ENCODE measurements at places on chromosomes 7 and 10. TPM values are rescaled to one million over a fixed set of nuclear protein-coding genes. Genes with fewer than 3 reads are reported as not detected.

The EXOC6 gene
- total RNA-seq, result 13.1 TPM

DNA sequence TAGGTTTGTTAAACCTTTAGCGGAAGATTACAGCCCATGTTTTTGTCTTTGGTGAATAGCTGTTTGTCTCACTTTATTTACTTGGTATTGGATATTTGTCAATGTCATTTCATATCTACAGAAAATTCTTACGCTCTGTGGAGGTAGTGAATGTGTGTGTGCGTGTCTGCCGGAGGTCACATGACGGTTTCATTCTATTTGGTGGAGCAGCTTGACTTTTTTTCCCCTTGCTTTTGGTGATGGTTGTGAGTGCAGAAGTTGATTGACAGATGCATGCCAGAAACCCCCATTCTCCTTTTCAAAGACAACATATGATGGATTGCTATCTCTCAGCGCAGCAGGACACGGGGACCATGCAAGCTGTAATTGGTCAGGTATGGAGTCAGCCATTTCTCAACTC is at the start of gene POU6F2:
Gene POU6F2 (plus strand): TSS at position 225 of the 400 bp plus-strand sequence. CDS start 45 bp downstream, at position 270.
- H3K4me1 ChIP-seq, result no peaks in the 10 kb centered on the region
- H3K36me3 ChIP-seq, result no peaks in the 10 kb centered on the region
- no peak within 1 kb of the TSS for H3K27ac ChIP-seq
- no peak within 1 kb of the TSS for H3K4me3 ChIP-seq

DNA sequence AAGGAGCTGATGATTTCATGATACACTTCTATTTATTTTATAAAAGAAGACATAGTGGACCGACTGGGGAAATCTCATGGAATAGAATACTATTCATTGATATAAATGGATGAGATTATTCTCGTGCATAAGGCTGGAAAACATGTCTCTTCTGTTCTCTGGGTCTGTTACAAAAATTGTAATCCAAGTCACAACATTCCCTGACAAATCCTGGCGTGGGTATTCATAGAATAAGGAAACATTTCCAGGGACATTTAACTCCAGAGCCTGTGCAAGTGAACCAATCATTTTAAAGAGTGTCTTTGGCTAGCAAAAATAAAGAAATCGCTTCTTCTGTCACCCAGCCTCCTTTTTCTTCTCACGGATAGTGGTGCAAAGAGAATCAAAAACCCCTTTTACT is 1148.5 kb upstream of the AUTS2 start:
- no peaks in the 10 kb centered on the region for H3K4me1 ChIP-seq
- no peak overlapping the region for H3K27ac ChIP-seq
- H3K4me3 ChIP-seq, result no peak overlapping the region
- H3K36me3 ChIP-seq, result no peaks in the 10 kb centered on the region
- no peak for DNase-seq

The THNSL1 gene
- 8.7 TPM for total RNA-seq

The SPAM1 gene
- total RNA-seq, result 0.67 TPM

The ORC5 gene
- total RNA-seq, result 23.8 TPM

DNA sequence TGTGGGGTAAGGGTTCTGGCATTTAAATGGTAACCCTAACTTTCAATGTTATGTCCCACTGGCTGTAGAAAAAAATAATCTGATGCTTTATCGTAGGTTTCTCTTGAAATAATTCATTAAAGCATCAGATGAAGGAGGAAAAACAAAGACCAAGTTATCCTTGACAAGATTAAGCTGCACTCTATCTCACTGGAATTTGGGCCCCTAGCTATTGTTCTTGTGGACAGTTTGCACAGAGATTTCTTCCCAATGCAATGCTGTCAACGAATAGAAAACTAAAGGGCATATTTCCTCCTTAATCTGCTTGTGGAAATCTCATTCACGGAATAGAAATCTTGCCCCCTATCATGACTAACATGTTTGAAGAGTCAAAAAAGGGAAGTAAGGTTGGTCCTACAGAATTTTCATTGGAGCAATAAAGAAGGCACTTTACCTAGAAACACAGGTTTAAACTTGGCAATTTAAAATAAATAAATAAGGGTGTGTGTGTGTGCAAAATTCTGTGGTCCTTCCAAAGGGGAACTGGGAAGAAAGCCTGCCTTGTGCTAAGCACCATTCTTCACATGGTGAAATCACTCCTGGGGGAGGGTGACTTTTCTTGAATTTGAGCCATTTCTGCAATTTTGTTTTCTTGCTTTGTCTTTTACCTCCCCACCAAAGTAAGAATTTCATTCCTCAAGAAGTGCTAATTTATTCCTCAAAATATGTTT is 242.8 kb downstream of the GLI3 start:
- H3K27ac ChIP-seq, result no peak overlapping the region
- DNase-seq, result no peak
- no peaks in the 10 kb centered on the region for H3K4me1 ChIP-seq
- no peak overlapping the region for H3K4me3 ChIP-seq

GRCh38 chr7:151245360-151246101 is 3.0 kb downstream of the SMARCD3 start:
- DNase-seq, result peak; percentile 86
- H3K4me1 ChIP-seq, result peaks cover 23% of the 10 kb centered on the region
- peaks cover 25% of the 10 kb centered on the region for H3K36me3 ChIP-seq
- no peak overlapping the region for H3K27ac ChIP-seq
- H3K27me3 ChIP-seq, result no peaks in the 10 kb centered on the region
- no peak overlapping the region for H3K4me3 ChIP-seq

The MNX1 gene
- total RNA-seq, result 21.6 TPM

GRCh38 chr7:149616898-149617297 is 119.3 kb upstream of the ZNF746 start:
- no peak overlapping the region for H3K27ac ChIP-seq
- H3K36me3 ChIP-seq, result peaks cover 74% of the 10 kb centered on the region
- DNase-seq, result no peak
- no peak overlapping the region for H3K4me3 ChIP-seq
